ENCODE measurements at places on chromosomes 3 and 15.

- DNase-seq, result peak; percentile 50
These were observed 10.0 kb upstream of the ST8SIA2 start for GRCh38 chr15:92383519-92384324.

GRCh38 chr3:36893137-36893557 lies 51.7 kb downstream of the TRANK1 start:
- no peak for DNase-seq

DNA sequence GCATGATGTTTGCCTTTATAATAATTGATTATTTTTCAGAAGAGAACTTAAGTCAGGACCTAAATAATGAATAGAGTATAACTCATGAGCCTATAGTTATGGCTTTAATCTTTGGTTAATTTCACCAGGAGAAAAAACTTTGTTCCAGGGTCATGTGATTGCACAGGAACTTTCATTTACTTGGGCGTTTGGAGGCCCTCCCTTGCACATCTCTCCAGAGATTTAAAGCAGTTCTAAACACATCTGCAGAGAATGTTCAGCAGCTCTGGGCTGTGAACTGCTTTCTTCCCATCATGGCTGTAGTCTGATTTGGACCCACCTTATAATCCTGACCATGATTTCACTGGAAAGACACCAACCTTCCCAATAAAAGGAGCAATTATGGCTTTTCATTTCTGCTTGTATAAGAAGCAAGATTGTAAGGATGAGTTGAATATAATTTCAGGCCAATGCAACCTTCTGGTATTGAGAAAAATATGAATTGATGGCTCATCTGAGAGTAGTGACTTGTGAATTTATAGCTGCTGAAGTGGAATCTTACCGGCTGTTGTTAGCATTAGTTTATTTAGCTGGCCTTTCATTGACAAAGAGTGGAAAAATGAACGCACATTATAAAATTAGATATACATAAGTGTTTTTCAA lies 80.9 kb upstream of the PRTG start:
- DNase-seq, result no peak

DNA sequence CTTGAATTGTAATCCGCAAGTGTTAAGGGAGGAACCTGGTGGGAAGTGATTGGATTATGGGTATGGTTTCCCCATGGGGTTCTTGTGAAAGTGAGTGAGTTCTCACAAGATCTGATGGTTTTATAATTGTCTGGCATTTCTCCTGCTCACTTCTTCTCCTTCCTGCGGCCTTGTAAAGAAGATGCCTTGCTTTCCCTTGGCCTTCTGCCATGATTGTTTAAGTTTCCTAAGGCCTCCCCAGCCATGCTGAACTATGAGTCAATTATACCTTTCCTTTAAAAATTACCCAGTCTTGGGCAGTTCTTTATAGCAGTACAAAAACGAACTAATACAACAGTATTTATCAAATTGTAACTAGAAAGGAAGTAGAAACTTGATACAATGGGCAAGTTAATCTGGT lies 31.9 kb downstream of the IFT57 start:
- DNase-seq, result no peak

DNA sequence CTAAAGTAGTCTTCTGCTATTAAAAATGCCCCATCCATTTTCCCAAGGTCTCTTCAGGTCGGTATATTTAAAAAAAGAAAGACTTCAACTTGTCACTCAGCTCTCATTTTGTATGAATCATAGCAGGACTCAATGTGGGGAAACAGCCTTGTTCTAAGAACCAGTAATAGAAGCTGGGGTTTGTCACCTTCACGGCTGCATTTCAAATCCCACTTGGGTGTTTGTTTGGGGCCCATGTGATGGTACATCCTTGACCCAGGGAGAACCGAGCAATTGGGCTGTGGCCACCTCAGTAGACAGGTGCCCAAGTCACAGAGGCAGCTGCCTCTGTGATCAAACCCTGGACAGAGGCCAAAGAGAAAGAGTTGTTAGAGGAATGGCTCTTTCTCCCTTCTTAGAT lies 70.3 kb upstream of the ARL8B start:
- no peak for DNase-seq

- no peak for DNase-seq
These were observed 158.7 kb downstream of the MOBP start for GRCh38 chr3:39626198-39626597.

DNA sequence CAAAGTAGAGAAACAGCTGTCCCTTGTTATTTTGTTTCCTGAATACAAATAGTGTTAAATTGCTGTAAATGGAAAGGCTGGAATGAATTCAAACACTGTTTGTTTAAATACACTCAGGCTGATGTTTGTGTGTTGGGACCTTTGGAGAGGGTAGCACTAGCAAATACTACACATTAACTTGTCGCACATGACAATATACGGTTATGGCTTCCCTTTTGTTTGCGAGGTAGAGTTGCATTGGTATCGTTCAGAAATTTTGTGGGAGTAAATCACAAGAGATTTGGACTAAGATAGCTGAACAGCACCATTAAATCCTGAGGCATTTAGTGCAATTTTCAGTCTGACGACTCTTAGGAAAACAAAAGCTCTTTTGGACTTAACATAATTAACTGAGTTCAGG lies 213.0 kb upstream of the ROBO2 start:
- no peak for DNase-seq

- peak; percentile 74 for DNase-seq
These were observed 69.0 kb downstream of the RAB7A start for GRCh38 chr3:128794770-128795649.

- DNase-seq, result no peak
These were observed 480.3 kb upstream of the ALCAM start for GRCh38 chr3:104886220-104886995.

DNA sequence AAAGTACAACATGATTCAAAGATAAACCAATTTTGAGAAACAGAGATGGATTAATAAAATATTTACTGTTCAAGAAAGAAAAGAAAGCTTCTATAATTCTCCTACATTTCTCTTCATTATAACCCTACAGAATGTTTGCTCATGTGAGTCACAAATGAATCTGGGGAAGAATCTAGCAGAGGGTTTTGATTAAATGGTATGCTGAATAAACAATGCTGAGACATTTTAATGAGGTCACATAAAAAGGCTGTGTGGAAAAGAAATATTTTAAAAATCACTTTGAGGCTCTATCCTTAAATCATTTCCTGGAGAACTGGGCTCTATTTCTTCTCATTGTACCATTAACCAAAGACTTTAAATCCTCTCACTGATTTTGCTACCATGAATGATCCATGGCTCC lies 727.7 kb downstream of the NTRK3 start:
- DNase-seq, result no peak

- no peak for DNase-seq
These were observed 753 bp downstream of the FURIN start for GRCh38 chr15:90869140-90869541.

DNA sequence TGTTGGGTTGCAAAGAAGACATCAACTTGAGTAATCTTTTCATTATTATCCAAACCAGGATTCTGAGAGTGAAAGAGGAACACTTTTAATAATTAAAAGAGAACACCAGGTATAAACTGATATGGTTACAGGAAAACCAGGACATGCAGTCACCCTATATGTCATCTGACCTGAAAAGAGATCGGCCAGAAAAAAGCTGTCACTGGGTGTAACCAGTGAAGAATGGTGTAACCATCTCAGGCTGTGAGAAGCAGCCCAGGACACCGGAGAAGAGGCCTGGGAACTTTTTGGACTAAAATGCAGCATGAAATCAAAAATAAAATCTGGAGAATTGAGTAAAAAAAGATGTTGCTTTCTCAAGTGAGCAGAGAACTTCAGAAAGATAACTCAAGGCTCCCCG lies 10.1 kb upstream of the CCDC80 start:
- no peak for DNase-seq

DNA sequence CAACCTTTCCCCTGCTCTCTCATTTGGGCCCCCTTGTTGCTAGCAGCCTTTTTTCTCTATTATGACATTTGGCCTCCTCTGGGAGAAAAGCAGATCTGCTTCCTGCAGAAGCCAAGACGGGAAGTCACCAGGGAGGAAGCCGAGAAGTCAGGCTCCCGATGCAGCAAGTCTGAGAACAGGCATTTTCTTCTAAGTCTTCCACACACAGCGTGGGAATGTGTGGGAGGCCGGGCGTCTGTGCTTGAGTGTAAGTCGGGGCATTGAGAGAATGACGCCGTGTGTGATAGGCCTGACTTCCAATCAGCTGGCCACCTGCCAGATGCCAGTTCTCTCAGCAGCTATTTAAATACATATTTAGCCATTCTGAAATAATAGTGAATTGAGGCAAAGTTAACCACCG lies 75.8 kb upstream of the FAM98B start:
- DNase-seq, result no peak

DNA sequence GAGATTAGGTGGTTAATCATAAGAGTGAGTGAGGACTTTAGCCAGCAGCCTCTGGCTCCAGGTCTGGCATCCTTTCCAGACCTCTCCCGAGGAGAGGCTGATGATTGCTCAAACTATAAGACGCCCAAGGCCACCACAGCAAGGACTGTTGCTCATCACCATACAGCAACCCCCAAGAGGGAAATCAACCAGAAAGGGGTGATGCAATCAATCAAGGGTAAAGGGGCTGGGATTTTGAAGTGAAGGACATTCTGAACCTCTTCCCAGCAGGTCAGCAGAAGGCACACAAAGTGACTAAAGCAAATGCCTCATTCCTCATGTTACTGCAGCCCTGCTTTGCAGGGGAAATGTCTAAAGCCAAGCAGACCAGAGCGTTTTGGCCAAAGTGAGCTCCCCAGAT lies 247.3 kb upstream of the IGF1R start:
- DNase-seq, result no peak

GRCh38 chr15:92454555-92455105 lies 60.9 kb downstream of the ST8SIA2 start:
- no peak for DNase-seq

DNA sequence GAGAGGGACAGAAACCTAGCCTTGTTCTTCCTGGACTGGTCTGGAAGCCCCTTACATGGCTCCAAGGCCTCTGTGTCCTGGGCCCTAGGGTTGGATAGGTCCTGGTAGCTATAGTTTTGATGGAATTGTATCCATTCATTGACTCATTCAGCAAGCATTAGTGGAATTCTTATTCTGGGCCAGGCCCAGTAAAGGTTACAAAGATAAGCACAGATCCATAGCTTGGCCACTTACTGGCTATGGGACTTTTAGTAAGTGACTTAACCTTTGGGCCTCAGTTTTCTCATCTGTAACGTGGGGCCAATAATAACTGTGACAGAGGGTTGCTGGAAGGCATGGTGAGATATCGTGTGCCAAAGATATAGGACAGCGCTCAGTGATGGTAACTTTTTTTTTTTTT lies 13.6 kb upstream of the DAG1 start:
- no peak for DNase-seq

DNA sequence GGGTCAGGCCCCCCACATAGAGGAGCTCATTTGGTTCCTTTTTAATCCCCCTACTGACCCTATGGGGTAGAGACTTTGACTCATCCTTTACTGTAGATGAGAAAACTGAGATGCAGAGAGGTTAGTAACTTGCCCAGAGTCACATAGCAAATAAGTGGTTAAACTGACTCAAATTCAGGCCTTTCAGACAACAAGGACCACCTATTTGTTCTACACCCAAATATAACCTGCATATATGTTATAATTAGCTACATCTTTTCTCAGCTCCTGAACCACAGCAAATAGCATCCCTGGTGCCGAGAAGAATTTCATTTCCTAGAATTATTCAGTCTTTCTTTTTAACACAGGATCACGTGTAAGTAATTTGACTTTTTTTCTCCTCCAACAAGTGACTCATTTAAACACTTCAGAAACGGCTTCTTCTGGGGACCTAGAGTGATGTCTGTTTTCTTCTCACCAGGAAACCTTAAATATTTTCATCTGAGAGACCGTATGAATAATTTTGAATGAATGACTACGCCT lies 57.4 kb downstream of the MGLL start:
- no peak for DNase-seq

- DNase-seq, result no peak
These were observed 20.8 kb upstream of the CFAP161 start for GRCh38 chr15:81113204-81113657.
